ENCODE measurements at places on chromosomes 12 and 14.

GRCh38 chr12:49187184-49187583, 1.7 kb downstream of the TUBA1A start:
- DNase-seq = peak; percentile 5

GRCh38 chr14:24879661-24880386, 170.1 kb downstream of the STXBP6 start:
- no peak for DNase-seq

DNA sequence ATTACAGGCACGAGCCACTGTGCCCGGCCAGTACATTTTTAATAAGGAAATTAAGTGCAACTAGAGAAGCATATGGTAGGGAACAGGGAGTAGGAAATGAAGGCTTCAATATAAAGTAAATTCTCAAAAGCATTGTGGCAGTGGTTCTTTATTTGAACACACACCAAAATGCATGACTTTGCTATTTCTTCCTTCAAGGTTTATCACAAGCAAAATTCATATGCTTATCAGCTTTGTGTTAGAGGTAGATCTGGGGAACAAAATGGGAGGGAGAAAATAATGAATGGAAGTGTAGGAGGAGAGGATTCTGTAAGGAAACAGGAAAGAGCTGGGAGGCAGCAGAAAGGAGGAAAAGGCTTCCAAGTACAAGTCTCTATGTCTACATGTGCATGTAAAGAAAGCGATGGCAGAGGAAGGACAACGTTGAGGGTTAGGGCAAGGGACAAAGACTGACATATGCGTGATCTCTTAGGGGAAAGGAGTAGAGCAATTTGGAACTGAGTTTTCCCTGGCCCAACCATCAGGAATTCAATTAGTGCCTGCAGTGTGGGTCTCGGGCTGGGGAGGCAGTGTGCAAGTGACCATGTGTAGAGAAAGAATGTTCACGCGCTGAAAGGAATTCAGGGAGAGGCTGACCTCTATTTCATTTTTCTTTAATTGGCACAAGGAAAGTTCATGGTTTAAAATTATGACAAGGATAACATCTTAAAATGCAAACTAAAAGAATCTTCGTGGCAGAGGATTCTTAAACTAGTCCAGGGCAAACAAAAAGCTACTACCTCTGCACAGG, 22.9 kb upstream of the RASSF8 start:
- no peak for DNase-seq

- DNase-seq = peak; percentile 5
These were observed 64.9 kb downstream of the LLPH start for GRCh38 chr12:66065641-66066136.

GRCh38 chr12:132478845-132479244, 11.1 kb upstream of the FBRSL1 start:
- peak; percentile 36 for DNase-seq

GRCh38 chr12:55719371-55719770, 822 bp upstream of the RDH5 start:
- DNase-seq = no peak

GRCh38 chr12:100672075-100672592, 98.7 kb downstream of the GAS2L3 start:
- peak; percentile 40 for DNase-seq

GRCh38 chr12:108309674-108310312, 29.3 kb downstream of the CMKLR1 start:
- DNase-seq = no peak

DNA sequence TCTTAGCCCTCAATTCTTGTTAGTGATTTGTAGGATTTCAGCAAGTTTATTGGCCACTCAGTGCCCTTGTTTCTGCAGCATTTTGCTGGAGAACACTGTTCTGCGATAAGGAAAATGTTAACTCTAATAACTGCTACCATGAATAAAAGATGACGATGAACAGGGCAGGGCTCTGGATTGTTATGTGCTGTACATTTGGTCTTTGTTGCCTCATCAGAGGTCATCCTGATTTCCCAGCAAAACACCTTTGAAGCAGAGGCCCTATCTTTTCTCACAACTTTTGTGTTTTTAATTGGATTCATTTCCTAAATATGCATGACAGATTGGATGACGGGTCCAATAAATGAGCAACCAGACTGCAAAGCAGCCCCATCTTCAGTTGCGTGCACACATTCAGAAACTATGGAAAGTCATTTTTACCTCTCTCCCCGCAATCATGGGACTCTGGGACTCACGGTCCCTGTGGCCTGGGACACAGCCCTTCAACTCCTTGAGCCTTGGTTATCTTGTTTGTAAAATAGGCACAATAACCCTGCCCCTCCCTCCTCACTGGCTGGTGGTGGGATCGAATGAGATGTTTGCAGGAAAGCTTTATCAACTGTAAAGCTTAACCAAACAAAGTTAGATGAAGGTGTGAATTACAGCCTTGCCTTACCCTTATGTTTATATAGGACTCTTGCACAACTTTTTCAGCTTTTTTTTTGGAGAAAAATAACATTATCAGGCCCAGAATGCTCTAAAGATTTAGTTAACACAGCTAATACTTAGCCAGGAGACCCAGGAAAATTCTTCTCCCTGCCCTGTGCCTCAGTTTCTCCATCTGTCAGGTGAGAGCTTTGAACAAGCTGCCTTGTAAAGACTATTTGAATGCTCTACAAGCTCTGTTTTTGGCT, 45.4 kb downstream of the RPH3A start:
- DNase-seq = peak; percentile 27

- DNase-seq = no peak
These were observed 69.8 kb downstream of the GAS2L3 start for GRCh38 chr12:100643246-100643645.

Measured in ELR (cell line).